ENCODE measurements at places on chromosomes 2 and 18.
A peak's percentile ranks its signal among the peaks of the same experiment; 100 is the strongest.

GRCh38 chr2:231482806-231483391 lies 18.6 kb upstream of the NCL start:
- DNase-seq: peak; percentile 46

DNA sequence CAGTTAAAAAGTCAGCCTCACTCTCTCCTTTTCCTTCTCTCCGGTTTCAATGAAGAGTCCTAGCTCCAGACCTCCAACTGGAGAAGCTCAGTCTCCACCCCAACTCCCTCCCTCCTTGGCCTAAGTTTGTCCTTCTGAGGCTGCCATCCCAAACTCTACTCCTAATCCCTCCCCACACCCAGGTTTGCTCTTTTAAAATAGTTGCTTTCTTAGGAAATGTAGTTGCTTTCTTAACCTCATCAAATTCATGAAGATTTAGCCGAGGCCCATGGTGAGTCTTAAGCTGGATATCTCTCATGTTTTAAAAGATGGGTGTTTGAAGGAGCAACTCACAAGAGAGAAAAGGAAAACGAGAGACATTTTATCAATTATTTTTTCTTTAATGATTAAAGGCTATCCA lies 937 bp upstream of the LANCL1 start:
- DNase-seq: no peak

GRCh38 chr2:25089605-25090315 lies 47.9 kb downstream of the EFR3B start:
- DNase-seq: no peak

GRCh38 chr2:149781263-149781808 lies 193.8 kb upstream of the MMADHC start:
- DNase-seq: no peak

DNA sequence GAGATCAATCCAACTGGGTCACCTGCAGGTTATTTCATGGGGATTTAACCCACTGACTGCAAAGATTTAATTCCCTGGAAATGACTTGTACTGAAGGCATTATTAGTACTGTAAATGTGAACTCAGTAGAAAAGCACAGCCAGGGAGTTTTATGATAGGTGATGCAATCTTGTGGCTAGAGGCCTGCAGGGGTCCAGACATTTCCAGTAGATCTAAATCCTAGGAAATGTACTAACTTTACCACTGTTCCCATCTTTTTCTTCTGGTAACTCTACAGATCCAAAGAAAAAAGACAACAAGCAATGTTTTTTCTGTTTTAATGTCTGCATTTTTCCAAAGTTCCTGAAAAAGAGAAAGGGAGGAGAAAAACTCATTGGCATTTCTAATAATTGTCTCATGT lies 500.1 kb downstream of the ARHGAP15 start:
- DNase-seq: no peak

- no peak for DNase-seq
Measured at GRCh38 chr2:141317986-141318385, 812.8 kb downstream of the LRP1B start.

- DNase-seq: no peak
Measured at GRCh38 chr2:119461811-119462210, 30.2 kb downstream of the TMEM37 start.

Data from stimulated activated CD8-positive, alpha-beta memory T cell treated with anti-CD3 and anti-CD28 coated beads, Interleukin-7, amount 100 ng/mL, for 24 hours (primary cell).